ENCODE measurements at places on chromosomes 16 and 17. TPM values are rescaled to one million over a fixed set of nuclear protein-coding genes. Genes with fewer than 3 reads are reported as not detected.
A peak's percentile ranks its signal among the peaks of the same experiment; 100 is the strongest.

Gene OR1D2
- total RNA-seq = not detected

Gene SULT1A2
- total RNA-seq = 2.5 TPM

- no peak for DNase-seq
Observed at GRCh38 chr17:72863526-72864211, 228.8 kb downstream of the SLC39A11 start.

- DNase-seq = no peak
Observed at GRCh38 chr16:72739577-72739976, 308.4 kb downstream of the ZFHX3 start.

DNA sequence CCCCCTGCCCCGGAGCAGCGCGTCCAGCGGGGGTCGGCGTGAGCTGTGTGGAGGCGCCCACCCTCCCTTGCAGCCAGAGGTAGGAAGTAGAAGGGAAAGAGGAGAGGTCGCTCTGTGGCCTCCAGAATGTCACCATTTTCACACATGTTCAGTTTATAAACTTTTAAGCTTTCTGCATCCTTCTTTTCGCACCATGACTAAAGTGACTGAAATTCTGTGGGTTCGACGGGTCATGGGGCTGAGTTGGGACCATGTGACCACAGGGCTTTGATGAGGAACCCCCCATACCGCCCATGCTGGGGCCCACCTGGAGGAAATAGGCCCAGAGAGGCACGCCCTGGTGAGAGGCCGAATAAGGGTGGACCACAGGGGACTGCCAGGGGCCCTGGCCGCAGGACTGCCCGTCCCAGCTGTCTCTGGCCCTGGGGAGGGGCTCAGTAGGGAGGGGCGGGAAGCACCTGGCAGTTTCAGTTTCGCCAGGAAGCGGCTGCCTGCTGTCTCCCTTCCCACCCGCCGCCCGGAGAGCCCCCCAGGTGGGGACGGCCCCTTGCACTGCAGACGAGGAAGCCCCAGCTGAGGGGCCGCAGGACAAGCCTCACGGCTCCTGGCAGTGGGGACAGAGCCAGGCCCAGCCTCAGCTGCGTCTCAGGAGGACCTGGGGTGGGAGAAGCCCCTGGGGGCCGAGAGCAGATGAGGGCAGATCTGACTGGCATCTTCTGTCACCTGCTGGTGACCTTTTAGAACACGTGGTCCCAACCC is 9.0 kb downstream of the CBFA2T3 start:
- no peak for DNase-seq

- no peak for DNase-seq
Observed at GRCh38 chr16:55291847-55292246, 32.2 kb upstream of the IRX6 start.

- no peak for DNase-seq
Observed at GRCh38 chr16:69176033-69176800, 10.7 kb upstream of the SNTB2 start.

GRCh38 chr17:5330981-5331380 is 48.9 kb downstream of the RABEP1 start:
- DNase-seq = no peak

GRCh38 chr16:71885261-71885650 is 1.3 kb upstream of the ZNF821 start:
- no peak for DNase-seq

Gene SLC5A2
- 1.6 TPM for total RNA-seq

GRCh38 chr16:19804538-19805323 is 79.9 kb downstream of the GPRC5B start:
- DNase-seq = peak; percentile 82

DNA sequence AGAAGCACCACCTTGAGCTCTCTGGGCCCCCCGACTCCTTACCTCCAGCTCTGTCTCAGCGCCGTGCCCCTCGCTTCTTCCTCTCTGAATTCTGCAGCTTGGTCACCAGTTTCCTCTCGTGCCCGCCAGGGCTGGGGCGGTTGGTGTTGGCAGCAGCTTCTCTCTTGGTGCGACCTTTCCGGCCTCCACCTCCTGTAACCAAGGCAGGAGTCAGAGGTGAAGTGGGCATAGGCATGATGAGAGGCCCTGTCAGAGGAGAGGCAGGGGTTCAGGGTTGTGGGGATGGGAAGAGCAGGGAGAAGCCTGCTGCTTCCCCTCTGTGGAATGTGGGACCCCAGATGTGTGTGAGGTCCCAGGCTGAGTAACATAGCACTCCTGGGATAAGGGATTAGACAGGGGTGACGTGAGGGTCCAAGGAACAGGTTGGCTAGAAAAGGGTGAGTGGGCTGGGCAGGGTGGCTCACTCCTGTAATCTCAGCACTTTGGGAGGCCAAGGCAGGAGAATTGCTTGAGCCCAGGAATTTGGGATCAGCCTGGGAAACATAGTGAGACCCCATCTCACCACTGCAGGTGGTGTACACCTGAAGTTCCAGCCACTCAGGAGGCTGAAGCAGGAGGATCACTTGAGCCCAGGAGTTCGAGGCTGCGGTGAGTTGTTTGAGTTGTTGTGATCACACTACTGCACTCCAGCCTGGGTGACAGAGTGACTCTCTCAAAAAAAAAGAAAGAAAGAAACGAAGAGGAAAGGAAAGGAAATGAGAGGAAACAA is 626 bp downstream of the NUPR1 start:
- no peak for DNase-seq

- DNase-seq = no peak
Observed at GRCh38 chr16:25213709-25214397, 2.9 kb upstream of the AQP8 start.

Gene ACSM2A
- total RNA-seq = not detected

GRCh38 chr17:28528327-28529012 is 22.3 kb downstream of the FOXN1 start:
- no peak for DNase-seq

GRCh38 chr16:54446639-54447038 is 160.1 kb upstream of the IRX3 start:
- DNase-seq = no peak
